ENCODE measurements at places on chromosomes 16 and 17. TPM values are rescaled to one million over a fixed set of nuclear protein-coding genes. Genes with fewer than 3 reads are reported as not detected.

Gene GNG13
- not detected for polyA plus RNA-seq

Gene ABCC12
- polyA plus RNA-seq: not detected

Gene ATAD5
- polyA plus RNA-seq: 0.44 TPM

Gene ZNF287
- polyA plus RNA-seq: 2.7 TPM

Gene MYH8
- not detected for polyA plus RNA-seq

Gene MPV17L
- polyA plus RNA-seq: 1.1 TPM

Gene HS3ST3B1
- 0.87 TPM for polyA plus RNA-seq

Gene CCT6B
- 0.95 TPM for polyA plus RNA-seq

Gene TSPOAP1
- polyA plus RNA-seq: 7.0 TPM

Gene TLCD2
- 6.2 TPM for polyA plus RNA-seq

Gene C16orf96
- polyA plus RNA-seq: 0.04 TPM

Gene CLEC3A
- polyA plus RNA-seq: not detected

Gene TBC1D3B
- polyA plus RNA-seq: 1.6 TPM

Gene PRSS8
- polyA plus RNA-seq: 95.3 TPM

Gene CACNG3
- not detected for polyA plus RNA-seq

Gene ASGR2
- 12.0 TPM for polyA plus RNA-seq

Gene NXPH3
- polyA plus RNA-seq: 1.1 TPM

Gene CLDN9
- 0.98 TPM for polyA plus RNA-seq

Gene KDM8
- 2.6 TPM for polyA plus RNA-seq

Gene CTRB1
- polyA plus RNA-seq: 0.33 TPM

Gene RDM1
- polyA plus RNA-seq: 0.26 TPM

Gene LRRC75A
- 1.6 TPM for polyA plus RNA-seq

Gene MYADML2
- not detected for polyA plus RNA-seq

Gene SLC47A2
- polyA plus RNA-seq: 0.02 TPM

Gene TAT
- 0.26 TPM for polyA plus RNA-seq

Gene COX4I1
- 665 TPM for polyA plus RNA-seq

Gene SLFN11
- 12.1 TPM for polyA plus RNA-seq

Gene C1QTNF1
- 24.3 TPM for polyA plus RNA-seq

Gene ASIC2
- not detected for polyA plus RNA-seq

Gene DOK4
- 19.7 TPM for polyA plus RNA-seq

Gene KRT40
- 0.31 TPM for polyA plus RNA-seq

Gene CD300E
- 81.6 TPM for polyA plus RNA-seq

Gene NPIPB5
- 101 TPM for polyA plus RNA-seq
